GM12865 (cell line): ENCODE measurements at places on chromosomes 12 and 14.

GRCh38 chr12:125055591-125055990 lies 9.6 kb upstream of the AACS start:
- no peak for DNase-seq

- peak; percentile 16 for DNase-seq
Observed at GRCh38 chr12:120404271-120404670, 33.6 kb upstream of the COX6A1 start.

GRCh38 chr14:21668377-21668776 lies 5.2 kb downstream of the OR4E1 start:
- no peak for DNase-seq

- DNase-seq: no peak
Observed at GRCh38 chr14:99633141-99633540, 11.8 kb upstream of the HHIPL1 start.

DNA sequence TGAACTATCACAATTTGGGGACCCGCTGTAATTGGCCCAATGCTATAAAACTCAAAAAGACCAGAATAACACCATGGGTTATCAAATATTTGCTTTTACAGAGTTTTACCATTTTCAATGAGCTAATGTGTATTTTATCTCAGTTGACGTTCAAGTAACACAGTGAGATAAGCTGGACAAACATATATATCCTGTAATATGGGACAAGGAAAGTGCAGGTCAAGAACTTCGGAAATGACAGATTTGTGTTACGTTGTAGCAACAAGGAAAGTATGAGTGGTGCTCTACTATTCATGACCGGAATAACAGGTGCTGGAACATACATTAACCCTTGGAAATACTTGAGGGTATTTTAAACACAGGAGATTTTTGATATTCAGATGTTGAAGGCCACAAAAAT lies 566.4 kb upstream of the FLRT2 start:
- no peak for DNase-seq

- peak; percentile 9 for DNase-seq
Observed at GRCh38 chr12:68483592-68484383, 126.9 kb upstream of the RAP1B start.

DNA sequence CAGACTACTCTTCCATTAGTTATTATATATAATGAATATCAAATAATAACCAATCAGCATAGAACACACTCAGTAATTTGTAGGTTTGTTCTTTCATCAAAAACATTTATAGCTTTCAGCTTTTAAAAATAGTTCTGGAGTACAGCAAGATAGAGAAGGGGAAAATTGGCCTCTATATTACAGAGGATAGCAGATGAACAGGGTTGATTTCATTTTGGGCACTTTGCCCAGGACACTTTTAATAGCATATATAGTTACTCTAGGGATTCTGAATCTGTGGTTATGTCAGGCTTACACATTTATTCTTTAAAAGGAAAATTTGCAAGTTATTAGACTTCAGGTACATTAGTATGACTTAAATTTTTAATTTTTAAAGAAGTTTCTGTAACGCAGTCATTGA lies 52.6 kb downstream of the IFT81 start:
- DNase-seq: no peak

DNA sequence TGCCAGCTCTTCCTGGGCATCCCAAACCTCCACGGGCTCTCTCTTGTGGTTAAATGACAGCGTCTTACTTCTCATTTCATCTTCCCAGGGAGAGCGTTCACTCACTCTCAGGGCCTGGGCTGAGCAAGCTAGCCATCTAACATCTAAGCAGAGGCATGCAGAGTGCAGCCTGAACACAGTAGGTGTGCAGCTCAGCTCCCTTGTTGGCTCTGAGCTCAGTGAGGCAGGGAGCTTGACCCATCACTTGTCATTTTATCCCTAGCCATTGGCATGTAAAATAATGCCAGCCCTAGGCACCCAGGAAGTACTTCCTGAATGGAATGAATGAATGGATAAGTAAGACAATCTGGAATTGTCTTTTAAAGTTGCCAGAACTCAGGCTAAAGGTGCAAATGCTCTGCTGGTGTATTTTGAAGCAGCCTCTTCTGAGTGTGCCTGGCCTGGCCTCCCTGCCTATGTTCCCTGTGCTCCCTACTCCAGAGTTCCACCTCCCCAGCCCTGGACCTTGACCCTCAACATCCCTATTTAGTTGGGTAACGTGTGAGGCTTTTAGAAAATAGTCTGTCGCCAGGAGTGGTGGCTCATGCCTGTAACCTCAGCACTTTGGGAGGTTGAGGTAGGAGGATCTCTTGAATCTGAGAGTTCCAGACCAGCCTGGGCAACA lies 9.5 kb upstream of the MEG3 start:
- DNase-seq: no peak
